Suprapubic skin (tissue), 4 donors: ENCODE measurements at places on chromosomes 1 and 21.

DNA sequence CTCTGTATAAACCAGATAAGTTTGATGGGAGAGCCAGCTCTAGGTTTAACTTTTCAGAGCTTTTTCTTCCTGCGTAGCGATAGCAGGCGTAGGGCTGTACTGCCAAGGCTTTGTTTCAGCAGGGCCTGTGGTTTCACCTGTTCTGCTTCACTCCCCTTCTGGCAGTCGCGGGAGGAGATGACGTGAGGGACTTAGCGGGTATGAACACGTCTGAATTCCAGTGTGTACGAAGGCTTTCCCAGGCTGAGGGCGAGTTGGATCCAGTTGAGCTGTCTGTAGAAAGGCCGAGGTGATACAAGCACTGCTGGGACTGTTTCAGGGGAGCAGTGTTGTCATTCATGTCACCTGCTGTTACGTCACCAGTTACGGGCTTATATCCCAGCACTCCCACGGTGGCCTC, 21.2 kb downstream of the PEX14 start:
- peak; percentile 73 for DNase-seq

DNA sequence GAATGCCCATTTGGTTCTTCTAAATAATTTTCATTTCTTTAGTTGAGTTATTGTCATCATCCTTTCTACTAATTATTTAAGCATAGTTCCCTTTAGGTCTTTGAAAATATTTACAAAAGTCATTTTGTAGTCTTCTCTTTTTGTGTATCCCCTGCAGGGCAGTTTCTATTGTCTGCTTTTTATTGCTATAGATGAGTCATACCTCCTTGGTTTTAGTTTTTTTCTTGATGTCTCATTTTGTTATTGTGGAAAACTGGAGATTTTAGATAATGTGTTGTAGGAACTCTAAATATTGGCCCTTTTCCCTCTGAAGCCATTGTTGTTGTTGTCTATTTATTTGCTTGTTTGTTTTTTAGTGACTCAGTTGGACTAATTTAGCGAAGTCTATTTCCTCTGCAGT, 387.9 kb downstream of the NUF2 start:
- DNase-seq, result no peak

DNA sequence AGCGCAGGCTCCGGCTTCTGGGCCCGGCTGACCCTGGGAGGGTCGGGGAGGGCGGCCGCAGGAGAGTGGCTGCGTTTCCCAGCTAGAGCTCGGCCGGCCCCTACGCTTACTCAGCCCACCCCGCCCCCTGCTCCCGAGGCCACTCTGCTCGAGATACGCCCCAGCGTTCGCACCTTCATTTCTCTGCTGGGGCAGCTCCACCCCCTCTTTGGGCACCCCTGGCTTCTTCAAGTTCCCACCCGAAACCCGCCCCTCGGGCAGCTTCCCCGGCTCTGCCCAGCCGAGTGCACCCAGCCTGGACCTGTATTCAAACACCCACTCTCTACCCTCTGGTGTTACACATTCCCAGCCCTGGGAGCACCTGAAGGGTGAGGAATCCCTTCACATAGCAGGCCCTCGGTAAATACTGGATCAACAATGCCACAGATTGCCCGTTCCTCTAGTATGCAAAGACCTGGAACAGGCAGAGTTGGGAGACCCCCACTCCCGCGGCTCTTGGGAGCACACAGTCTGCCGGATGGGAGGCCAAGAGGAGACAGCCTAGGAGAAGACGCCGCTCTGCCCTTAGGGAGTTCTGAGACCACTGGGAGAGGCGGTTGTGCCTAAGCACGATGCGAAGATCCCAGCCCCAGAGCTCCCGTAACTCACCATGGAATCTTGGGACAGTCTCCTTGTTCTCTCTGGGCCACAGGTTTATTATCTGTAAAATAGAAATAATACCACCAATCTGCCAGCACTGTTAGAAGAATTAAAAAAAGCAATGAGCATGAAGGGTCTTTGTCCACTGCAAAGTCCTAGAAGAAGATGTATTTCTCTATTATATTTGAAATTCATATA, 566 bp upstream of the PAQR7 start:
- DNase-seq, result peak; percentile 79

GRCh38 chr1:242005866-242006535, 7.1 kb upstream of the MAP1LC3C start:
- DNase-seq, result no peak
